ENCODE measurements at places on chromosomes 16 and 17. TPM values are rescaled to one million over a fixed set of nuclear protein-coding genes. Genes with fewer than 3 reads are reported as not detected.

The ALDOC gene
- 21.0 TPM for total RNA-seq

DNA sequence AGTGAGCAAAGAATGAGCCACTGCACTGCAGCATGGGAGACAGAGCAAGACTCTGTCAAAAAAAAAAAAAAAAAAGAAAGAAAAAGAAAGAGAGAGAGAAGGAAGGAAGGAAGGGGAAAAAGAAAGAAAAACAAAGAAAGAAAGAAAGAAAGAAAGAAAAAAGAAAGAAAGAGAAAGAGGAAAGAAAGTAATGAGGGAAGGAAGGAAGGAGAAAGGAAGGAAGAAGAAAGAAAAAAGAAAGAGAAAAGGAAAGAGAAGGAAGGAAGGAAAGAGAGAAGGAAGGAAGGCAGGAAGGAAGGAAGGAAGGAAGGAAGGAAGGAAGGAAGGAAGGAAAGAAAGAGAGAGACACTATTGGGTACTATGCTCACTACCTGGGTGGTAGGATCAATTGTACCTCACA is 122.2 kb upstream of the ERCC4 start:
- H3K4me3 ChIP-seq: no peak overlapping the region
- DNase-seq: no peak
- H3K4me1 ChIP-seq: no peaks in the 10 kb centered on the region
- no peak overlapping the region for H3K27ac ChIP-seq
- H3K27me3 ChIP-seq: no peaks in the 10 kb centered on the region
- no peaks in the 10 kb centered on the region for H3K36me3 ChIP-seq

DNA sequence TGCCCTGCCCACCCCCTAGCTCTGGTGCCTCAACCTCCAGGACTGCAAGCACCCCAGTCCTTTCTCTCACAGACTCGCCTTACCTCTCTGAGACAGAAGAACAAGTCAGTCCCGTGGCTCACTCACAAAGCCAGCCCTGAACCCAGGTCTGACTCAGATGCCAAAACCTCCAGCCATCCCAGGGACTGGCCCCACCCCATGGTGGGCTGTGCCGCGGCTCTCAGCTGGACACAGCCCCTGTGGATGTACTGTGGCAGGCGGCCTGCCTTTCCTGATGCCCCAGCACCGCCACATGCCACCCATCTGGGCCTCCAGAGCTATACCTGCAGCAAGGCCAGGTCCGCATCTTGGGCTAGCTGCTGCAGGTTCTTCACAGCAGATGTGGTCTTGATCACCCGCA is 19.8 kb downstream of the MPG start:
- H3K4me3 ChIP-seq: no peak overlapping the region
- H3K27me3 ChIP-seq: no peaks in the 10 kb centered on the region
- no peaks in the 10 kb centered on the region for H3K36me3 ChIP-seq
- no peaks in the 10 kb centered on the region for H3K4me1 ChIP-seq

- no peak for DNase-seq
- no peaks in the 10 kb centered on the region for H3K36me3 ChIP-seq
- no peaks in the 10 kb centered on the region for H3K27me3 ChIP-seq
- no peak overlapping the region for H3K27ac ChIP-seq
- no peak overlapping the region for H3K4me3 ChIP-seq
These were observed 60.1 kb downstream of the TK2 start for GRCh38 chr16:66489818-66490217.

The CES5A gene
- not detected for total RNA-seq

DNA sequence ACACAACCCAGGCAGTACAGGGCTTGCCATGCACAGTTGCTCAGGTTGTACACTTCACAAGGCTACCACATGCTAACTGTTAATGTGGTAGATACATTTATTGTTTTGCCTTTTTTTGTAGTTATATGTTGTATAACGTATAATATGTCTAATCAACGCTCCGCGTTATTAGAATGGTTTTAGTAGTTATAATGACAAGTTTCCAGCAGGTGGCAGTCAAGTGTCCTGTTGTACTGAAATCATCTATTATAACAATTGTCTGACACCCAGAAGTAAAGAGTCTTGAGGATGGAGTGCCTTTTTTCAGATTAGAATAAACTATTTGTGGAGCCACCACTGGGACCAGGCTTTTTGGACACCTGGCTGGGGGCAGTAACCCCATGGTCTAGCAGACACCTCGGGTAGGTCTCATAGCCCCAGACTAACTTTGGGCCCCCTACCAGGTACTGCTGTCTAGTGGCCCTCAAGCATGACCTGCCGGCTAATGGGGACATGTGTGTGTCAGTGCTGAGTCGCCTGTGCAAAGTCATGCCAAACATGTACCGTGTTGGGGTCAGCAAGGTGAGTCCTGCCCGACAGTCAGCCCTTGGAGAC is 32.8 kb downstream of the MYO15A start:
- no peak overlapping the region for H3K4me3 ChIP-seq
- DNase-seq: peak; percentile 72
- no peak overlapping the region for H3K27ac ChIP-seq
- peaks cover 3% of the 10 kb centered on the region for H3K27me3 ChIP-seq

DNA sequence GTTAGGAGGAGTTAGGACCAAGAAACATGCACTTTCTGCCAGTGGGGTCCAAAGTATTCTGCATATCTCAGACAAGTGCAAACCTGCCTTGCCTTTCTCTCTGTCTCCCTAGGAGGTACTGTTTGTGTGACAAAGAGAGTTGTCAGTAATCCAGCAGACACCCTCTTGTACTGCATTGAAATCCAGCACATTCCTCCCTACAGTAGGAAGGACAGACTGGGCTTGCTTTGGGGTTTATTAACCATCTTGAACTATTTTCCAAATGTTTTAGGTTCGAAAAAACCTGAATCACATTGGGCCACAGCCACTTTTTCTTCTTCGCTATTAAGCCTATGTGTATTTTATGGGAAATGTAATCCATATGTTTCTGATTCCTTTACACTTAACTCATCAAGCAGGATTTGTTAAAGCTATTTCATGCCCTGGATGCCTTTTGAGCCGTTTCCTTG is 204.2 kb upstream of the KCNJ16 start:
- no peak overlapping the region for H3K4me3 ChIP-seq
- no peak overlapping the region for H3K27ac ChIP-seq
- H3K36me3 ChIP-seq: no peaks in the 10 kb centered on the region
- H3K4me1 ChIP-seq: no peaks in the 10 kb centered on the region

DNA sequence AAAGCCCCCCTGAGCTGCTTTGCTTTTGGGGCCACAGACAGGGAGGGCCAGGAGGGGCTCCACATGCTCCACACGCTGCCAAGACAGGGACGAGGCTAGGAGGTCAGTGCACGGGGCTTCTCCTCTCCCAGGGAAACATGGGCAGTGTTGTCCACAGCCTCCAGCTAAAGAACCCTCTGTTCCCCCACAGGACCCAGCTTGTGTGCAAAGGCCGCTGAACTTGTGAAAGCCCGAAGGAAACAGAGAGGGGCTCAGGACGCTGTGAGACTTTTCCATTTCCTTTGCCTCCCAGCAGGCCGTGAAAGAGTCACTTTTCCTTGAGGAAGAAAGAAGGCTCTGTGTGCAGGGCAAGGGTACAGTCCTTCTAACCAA is 9.7 kb downstream of the CDRT4 start:
- peaks cover 29% of the 10 kb centered on the region for H3K4me1 ChIP-seq
- no peaks in the 10 kb centered on the region for H3K36me3 ChIP-seq
- no peak overlapping the region for H3K4me3 ChIP-seq
- DNase-seq: no peak
- H3K27me3 ChIP-seq: no peaks in the 10 kb centered on the region

The KRTAP3-1 gene
- total RNA-seq: not detected

DNA sequence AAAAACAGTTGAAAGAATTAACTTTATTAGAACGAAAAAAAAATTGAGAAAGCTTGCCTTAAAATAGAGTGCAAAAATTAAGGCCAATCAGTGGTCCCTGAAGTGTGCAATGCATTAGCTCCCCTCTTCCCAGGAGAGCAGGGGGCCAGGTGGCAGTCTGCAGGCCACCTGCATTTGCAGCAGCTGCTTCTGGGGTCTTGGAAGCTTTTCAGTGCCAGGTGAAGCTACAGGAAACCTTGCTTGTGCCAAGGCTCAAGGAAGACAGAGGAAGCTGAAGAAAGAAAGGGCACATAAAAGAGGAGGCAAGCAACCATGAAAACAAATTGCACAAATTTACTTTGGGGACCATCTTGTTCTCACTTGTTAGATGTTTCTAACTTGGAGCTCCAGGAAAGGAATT is 50.5 kb upstream of the MTMR4 start:
- no peak for DNase-seq
- no peaks in the 10 kb centered on the region for H3K27me3 ChIP-seq
- H3K36me3 ChIP-seq: no peaks in the 10 kb centered on the region

- no peak overlapping the region for H3K27ac ChIP-seq
- H3K36me3 ChIP-seq: no peaks in the 10 kb centered on the region
- H3K4me3 ChIP-seq: no peak overlapping the region
These were observed 31.2 kb downstream of the XYLT1 start for GRCh38 chr16:17439580-17439979.

GRCh38 chr17:68954146-68954896 is 871 bp downstream of the ABCA8 start:
- no peak overlapping the region for H3K4me3 ChIP-seq
- no peaks in the 10 kb centered on the region for H3K27me3 ChIP-seq
- no peaks in the 10 kb centered on the region for H3K36me3 ChIP-seq
- peaks cover 8% of the 10 kb centered on the region for H3K4me1 ChIP-seq

DNA sequence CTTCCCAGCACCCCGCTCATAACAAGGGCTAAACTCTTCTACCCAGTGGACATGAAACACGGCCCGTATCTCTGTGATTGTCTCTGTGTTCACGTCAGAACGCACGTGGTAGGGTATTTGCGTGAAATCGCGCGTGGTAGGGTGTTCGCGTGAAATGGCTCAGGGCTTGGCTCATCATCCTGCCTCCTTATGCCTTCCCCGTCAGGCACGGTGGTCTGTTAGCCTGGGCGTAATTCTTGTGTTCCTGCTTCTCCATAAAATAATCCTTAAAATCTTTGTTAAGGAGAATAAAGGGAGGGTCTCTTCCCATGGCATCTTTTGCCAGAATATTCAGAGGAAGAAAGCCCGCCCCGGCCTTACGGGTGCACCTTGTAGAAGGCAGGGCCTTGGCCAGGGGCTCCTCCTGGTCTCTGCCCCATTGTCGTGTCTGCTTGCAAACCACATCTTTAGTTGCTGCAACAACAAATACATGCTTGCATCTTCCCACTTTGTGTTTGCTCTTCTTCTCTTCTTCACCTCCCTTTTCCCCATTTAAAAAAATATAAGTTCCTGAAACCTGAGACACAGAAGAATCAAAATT is 116.7 kb upstream of the CHMP6 start:
- no peaks in the 10 kb centered on the region for H3K27me3 ChIP-seq
- H3K4me1 ChIP-seq: peaks cover 3% of the 10 kb centered on the region
- no peak for DNase-seq
- H3K4me3 ChIP-seq: no peak overlapping the region
- peaks cover 7% of the 10 kb centered on the region for H3K36me3 ChIP-seq

DNA sequence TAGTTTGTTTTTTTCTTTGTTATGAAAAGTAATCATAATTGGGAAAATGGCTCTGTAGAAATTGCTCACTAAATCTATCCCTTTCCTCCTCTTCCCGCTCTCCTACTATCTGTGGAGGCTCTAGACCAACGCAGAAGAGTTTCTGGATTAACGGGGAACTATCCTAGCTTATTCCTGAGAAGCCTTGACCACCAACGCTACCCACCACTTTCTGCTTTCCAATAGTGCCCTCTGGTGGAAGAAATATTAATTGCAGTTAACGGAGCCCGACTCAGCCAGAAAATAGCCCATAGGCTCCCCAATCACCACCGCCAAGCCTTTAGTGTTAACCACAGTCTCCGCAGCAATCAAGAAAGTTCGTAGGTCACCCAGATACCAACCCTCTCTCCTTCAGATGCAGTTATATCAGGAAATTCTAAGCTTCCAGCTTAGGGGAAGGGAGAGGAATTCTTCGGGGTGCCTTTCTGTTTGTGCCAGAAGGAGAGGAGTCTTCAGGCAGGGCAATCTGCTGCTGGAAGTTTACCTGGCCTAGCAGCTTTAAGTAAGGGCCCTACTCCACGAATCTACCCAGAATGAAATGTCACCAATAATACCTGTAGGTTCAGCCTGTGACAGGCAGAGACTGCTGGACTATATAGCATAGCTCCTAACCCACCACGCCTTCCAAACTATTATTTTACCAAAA is 23.0 kb upstream of the NSRP1 start:
- no peak overlapping the region for H3K4me3 ChIP-seq
- no peak overlapping the region for H3K27ac ChIP-seq
- peak; percentile 72 for DNase-seq

The SEPTIN1 gene
- total RNA-seq: 4.6 TPM

DNA sequence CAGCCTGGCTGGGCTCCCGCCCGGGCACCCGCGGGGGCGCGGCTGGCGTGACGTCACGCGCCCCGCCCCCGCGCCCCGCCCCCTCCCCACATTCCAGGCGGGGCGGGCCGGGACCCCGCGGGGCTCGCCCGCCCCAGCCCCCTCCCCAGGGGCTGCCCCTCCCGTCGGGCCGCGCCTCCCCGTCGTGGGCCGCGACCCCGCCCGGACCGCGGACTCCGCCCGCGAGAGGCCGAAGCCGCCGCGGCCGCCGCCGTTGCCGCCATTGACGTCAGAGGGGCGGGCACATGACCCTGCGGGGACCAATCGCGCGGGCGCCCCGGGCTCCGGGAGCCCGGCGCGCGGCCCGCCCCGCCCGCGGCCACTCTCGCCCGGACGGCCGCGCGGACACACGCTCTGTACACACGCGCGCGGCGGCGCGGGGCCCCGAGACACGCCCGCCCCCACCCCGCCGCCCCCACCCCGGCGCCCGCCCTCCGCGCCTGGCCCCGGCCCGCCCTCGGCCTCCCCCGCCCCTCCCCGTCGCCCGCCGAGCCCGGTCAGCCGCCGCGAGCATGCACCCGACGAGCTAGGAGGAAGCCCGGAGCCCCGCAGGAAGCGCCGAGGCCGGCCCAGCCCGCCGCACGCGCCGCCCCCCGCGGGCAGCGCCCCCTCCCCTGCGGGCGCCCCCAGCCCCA is at the start of gene CMIP:
Gene CMIP, plus strand, starts transcription at position 361 of the 674 bp plus-strand sequence.
- DNase-seq: peak; percentile 81
- no peaks in the 10 kb centered on the region for H3K27me3 ChIP-seq
- no peaks in the 10 kb centered on the region for H3K36me3 ChIP-seq
- H3K4me3 ChIP-seq: peak within 1 kb of the TSS; percentile 84
- no peaks in the 10 kb centered on the region for H3K4me1 ChIP-seq

The NAA60 gene
- 57.7 TPM for total RNA-seq

DNA sequence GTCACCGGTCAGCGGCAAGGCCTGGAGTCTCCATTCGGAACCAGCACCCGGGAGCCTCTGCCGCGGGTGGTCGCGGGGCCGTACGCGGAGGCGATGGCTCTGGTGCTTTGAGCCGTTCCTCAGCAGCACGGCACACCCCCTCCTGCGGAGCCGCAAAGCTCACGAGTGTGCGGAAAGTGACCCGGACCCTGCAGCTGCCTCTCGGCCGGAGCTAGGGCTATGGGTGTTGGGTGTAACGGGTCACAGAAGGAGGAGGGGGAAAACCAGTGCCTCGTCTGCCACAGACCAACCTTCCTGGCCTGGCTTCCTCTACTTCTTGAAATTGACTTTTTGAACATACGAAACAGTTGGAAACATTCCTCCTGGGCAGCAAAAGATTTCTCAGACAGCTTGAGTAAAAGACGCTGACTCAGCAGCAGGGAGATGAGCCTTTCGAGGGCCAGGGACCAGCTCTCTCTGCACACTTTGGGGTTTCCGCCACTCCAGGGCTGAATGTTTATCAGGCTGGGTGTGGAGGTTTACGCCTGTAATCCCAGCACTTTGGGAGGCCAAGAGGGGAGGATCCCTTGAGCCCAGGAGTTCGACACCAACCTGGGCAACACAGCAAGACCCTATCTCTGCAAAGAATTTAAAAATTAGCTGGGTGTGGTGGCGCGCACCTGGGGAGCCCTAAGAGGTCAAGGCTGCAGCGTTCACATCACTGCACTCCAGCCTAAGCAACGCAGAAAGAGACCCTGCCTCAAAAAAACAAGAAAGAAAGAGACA is 26.4 kb upstream of the PITPNA start:
- peaks cover 38% of the 10 kb centered on the region for H3K36me3 ChIP-seq
- H3K27ac ChIP-seq: no peak overlapping the region
- H3K4me3 ChIP-seq: no peak overlapping the region
- no peak for DNase-seq

The ZNF207 gene
- 321 TPM for total RNA-seq
